ENCODE measurements at places on chromosomes 6 and 20.

DNA sequence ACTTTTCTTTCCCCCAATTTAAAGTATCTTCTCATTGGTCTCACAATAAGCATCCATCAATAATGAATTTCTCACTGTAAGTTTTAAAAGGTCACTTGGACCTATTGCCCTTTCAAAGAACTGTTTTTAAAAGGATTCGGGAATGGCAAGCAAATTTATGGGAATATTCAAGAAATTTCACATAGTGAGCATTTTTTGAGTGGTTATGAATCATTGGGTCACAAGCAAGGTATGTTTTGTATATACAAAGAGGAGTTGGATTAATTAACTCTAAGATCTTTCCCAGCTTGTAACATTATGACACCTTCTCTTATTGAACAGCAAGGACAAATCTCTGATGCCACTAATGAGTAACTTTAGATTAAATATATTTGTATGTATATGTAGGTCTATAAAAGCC lies 165.0 kb downstream of the MOXD1 start:
- DNase-seq, result no peak

GRCh38 chr6:40399888-40400457 lies 187.2 kb downstream of the LRFN2 start:
- no peak for DNase-seq

DNA sequence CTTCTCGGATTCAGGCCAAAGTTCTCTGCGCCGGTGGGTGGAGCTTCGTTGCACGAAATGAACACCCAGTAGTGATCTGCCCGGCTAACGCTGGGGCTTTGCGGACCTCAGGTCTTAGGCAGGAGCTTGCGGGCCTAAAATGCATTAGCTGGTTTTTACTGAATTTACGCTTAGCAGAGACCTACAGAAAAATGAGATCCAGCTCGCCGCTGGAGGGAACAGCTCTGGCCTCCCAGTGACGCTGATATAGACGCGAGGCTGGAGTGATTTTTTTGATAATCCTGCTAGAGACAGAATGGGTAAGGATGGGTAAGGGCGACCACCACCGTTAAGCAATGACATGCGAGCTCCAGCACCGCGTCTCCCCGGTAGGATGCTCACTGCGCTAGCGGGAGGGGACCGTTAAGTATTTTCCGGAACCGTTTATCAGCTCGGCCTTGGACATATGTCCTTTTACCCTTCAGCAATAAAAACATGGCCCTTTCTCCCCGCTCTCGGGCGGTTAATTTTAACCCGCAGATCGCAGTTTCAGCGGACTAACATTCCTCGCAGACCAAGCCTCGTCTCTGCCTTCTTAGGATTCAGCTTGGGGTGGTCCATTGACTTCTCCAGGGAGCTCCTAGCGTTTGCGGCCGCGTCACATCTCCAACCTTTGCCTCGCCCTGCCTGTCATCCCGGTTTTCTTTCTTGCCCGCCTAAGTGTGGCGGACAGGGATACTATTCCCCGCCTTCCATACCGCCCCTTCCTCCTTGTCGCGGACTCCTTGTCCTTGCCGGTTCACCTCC lies 109.3 kb downstream of the GPX5 start:
- DNase-seq, result no peak

GRCh38 chr20:57693002-57693582 lies 16.7 kb downstream of the PMEPA1 start:
- no peak for DNase-seq

DNA sequence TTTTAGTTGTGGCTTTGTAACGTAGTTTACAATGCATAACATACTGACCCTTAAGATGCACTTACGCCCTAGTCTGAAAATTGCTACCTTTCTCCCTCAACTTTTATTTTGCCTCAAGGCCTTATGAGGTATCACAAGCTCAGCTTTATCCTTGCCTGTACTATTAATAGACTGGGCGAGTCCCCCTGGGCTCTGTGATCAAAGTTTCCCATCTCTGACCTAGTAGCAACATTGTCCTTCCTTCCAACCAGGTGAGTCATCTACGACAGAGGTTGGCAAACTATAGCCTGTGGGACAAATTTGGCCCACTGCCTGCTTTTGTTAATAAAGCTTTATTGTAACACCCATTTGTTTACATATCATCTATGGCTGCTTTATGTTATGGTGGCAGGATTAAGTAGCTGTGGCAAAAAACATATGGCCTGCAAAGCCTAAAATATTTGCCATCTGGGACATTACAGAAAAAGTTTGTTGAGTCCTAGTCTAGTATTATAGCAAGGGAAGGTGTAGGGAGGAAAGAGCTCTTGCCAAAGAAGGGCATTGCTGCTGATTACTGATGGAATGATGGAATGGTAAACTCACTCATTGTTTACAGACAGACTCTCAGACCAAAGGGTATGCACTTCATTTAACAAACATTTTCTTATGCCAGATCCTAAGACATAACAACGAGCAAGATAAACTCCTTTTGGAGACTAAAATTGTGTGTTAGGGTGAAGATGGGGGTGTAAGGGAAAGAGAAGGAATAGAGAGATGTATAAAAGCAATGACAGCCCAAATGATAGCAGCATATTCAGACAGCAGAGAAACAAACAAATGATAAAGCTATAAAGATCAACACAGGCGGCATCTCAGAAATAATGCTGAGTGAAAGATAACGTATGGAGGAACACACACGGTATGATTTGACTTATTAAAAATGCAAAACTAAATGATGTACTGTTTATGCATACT lies 74.2 kb downstream of the SLC22A23 start:
- DNase-seq, result no peak

DNA sequence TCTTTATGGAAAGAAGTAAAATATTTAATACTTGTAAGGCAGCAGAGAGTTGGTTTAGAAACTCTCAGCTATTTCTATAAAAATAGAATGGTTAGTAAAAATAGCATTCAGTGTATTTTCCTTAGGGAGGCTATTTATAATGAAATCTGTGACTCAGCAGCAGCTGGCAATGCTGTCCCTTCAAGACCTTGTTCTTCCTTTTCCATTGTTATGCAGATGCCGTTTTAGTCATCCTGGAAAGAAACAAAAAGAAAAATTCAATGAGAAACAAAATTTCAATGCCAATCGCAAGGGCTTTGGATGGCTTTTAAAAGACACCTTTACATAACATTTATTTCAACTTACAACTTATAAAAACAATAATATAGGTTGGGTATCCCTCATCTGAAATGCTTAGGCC lies 17.5 kb downstream of the MPC1 start:
- DNase-seq, result no peak

GRCh38 chr6:5085648-5086293 lies 630 bp downstream of the PPP1R3G start:
- DNase-seq, result no peak

DNA sequence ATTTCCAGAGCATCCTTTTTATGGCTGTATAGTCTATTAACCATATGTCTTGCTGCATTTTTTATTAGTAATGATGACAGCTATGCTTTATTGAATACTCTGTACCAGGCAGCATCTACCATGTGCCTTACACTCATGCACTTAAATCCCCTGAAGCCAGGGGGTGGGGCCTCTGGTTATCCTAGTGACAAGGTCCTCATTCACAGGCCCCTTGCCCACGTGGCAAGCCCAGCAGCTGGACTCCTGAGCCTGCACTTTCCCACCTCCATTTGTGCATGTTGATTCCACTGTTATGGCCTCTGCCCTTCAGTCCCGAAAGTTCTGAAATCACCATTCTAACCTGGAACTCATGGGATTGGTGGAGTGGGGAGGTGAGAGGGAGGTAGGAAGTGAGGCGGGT lies 22.3 kb downstream of the ACTR5 start:
- DNase-seq, result no peak

DNA sequence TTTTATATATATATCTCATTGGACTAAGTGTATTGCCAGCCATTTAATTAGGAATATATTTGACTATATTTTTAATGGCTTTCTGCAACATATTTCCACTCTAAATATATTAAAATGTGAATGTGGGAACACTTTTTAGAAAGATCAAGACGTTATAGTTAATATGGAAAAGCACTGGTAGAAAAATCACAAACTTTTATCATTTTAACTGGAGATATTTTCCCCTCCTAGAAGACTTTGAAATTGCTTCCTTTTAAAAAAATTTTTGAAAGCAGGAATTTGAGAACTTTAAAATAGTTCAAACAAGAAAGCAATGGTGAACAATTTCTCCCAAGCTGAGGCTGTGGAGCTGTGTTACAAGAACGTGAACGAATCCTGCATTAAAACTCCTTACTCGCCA lies at the start of gene TAAR9:
TSS of gene TAAR9 (plus strand) at position 301 of the 400 bp plus-strand sequence. CDS start at position 314, 13 bp downstream.
- no peak for DNase-seq

GRCh38 chr20:37649676-37650370 lies 44.0 kb upstream of the CTNNBL1 start:
- DNase-seq, result no peak

GRCh38 chr6:141117874-141118273 lies 1014.9 kb upstream of the GJE1 start:
- no peak for DNase-seq

- peak; percentile 16 for DNase-seq
These were observed 223.2 kb upstream of the ECI2 start for GRCh38 chr6:4358414-4359107.

DNA sequence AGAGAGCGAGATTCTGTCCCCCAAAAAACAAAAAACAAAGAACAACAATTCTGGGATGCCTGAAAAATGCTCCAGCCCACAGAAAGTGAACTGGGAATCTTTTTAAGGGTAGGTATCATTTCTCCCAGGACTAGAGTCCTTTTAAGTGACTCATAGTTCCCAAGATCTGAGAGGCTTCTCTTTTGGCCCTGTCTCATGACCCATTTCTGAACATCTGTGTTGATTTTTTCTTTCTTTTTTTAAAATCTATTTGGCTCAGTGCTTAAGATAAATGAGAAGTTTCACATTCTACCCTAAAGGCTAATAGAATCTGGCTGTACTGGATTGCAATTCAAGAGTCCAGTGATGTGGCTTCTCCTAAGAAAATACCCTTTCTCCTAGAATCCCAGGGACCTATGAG lies 217.6 kb upstream of the FOXQ1 start:
- DNase-seq, result no peak

DNA sequence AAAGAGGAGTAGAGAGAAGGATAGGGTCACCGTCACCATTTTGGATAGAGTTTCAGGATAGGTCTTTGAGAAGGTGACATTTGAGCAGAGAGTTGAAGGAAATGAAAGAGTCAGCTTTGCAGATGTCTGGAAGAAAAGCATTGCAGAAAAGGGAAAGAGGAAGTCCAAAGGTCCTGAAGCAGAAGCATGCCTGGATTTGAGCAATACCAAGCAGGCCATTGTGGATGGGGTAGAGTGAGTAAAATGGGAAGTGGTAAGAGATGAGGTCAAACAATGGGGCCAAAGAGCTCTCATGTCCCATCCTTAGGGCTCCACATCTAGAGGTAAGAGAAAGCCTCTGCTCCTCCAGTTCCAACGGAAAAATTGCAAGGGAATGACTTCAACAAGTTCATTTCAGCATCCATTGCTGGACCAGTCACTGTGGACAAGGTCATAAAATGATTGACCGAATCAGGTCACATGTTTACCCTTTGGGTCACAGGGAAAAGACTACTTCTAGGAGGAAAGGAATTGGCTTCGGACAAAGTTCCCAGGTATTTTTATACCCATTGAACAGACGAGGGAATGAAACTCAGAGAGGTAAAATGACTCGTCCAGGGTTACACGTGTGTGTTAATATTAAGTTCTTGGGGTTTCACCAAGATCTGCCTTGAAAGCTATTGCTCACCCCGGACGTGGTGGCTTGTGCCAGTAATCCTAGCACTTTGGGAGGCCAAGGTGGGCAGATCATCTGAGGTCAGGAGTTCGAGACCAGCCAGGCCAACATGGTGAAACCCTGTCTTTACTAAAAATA lies 6.6 kb upstream of the SAMHD1 start:
- no peak for DNase-seq

DNA sequence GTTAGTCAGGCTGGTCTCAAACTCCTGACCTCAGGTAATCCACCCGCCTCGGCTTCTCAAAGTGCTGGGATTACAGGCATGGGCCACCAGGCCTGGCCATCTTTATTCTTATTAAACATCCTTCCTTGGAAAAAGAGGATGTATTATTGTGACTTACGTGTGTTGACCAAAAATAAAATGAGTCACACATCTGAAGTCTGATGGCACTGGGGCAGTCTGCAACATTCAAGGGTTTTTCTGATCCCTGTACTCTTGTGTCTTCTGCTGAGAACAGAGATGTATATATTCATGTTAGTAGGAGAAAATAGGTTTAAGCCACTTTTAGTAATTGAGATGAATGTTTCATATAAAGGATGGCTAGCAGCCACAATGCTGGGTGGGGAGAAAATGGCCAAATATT lies 129.9 kb upstream of the RIPOR2 start:
- no peak for DNase-seq

DNA sequence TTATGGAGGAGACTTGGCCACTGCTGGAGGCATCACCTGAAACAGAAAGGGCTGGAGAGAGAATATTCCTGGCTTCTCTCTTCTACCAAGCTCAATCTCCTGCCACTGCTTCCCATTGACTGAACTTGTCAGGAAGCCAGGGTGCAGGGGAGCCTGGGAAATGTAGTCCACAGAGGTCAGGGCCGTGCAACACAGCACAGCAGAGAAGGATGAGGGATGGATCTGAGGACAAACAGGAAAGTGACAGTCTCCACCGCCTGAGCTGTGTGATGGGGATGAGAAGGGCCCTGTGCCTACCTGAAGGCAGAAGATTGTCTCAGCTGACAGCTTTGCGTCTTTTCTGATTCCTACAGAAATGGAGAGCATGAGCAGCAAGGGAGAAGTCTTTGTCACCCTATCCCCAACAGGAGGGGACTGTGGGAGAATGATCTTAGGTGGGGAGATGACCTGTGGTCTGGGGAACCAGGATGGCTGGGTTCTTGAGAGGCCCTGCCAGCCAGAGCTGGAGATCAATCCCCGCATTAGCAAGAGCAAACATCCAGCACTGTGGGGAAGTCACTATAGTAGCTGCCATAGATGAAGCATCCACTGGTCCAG lies 114.2 kb downstream of the SNX5 start:
- no peak for DNase-seq

DNA sequence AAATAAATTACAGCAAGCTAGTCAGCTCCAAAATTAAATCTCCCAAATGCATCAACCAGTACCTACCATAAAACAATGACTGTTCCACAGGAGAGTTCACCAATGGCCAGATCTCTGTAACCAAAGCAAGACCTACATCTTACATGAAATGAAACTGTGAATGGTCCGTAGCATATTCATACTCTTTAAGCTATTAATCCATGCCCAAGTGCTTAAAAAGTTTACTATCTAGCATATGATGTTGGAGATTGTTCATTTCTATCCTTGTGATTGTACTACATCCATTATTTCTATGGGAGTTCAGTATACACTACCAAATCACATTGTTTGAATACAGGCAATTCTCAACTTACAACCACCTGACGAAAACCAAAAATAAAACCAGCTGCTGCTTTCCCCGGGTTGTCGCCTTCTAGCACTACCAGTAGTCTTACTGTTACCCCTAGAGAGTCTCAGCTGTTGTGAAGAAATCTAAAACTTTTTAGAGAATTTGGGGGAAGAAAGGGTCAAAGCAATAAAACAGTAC lies 38.0 kb downstream of the HIVEP2 start:
- DNase-seq, result no peak

DNA sequence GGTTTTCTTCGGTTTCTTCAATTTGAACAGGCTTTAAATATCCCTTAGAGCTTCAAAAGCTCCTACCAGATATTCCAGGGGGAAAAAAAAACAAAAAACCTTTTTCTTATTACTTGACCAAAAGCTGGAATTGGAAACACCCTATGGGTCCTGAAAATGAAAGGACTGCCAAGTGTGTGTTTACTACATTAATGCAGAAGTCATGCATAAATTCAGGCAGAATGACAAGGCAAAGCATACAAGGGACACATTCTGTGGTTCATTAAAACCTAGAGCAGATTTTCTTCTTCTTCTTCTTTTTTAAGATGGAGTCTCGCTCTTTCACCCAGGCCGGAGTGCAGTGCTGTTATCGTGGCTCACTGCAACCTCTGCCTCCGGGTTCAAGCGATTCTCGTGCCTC lies 119.1 kb downstream of the GMDS start:
- no peak for DNase-seq

GRCh38 chr6:111269401-111269970 lies 182.2 kb downstream of the SLC16A10 start:
- no peak for DNase-seq

All from esophagus squamous epithelium (tissue), 5 donors.